ENCODE measurements at places on chromosomes 6 and 20.

DNA sequence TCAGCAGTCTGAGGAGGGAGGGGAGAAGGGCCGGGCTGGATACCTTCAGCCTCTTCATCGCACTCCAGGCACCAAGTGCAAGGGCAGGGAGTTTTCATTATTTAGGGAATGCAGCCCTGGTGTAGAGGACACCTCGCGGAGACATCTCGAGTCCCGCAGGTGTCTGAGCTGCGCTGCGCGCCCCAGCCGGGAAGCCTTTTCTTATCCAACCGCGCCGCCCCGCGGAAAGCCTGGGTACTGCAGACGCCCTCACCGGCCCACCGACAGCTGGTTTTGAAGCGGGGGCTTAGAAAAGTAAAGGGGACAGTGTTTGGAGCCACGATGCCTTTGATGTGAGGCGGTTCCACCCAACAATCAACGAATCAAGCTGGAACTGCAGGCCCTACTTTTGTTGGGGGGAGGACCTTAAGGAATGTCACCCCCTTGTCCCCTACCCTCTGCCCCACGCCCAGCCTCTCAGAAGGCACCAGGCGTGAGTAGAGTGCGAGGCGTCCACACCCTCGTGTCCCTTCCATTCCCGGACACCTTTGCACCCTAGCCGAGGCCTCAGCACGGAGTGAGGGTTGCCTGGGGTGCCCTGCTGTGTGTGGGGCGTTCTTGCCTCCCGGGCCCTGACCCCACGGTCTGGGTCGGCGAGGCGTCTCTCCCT lies 8.6 kb downstream of the NKX2-2 start:
- DNase-seq = peak; percentile 73

DNA sequence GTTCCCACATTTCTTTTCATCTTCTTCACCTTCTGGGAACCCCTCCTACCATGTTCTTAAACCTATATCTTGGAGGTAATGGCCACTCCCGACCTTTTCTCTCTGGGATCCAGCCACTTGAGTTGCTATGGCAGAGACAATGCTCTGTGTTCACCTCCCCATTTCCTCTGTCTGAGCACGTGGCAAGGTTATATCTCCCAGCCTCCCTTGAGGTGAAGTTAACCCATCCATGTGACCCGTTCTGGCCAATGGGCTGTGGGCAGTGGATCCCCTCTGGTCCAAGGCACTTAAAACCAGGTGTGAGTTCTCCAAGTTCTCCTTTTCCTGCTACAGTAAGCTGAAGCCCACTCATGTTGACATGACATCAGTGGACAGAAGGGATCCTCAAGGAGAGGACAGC lies 261.4 kb downstream of the LRFN2 start:
- no peak for DNase-seq

GRCh38 chr6:86952991-86953390 lies 15.7 kb downstream of the HTR1E start:
- DNase-seq = no peak

GRCh38 chr6:112321322-112321721 lies 25.8 kb upstream of the RFPL4B start:
- no peak for DNase-seq

DNA sequence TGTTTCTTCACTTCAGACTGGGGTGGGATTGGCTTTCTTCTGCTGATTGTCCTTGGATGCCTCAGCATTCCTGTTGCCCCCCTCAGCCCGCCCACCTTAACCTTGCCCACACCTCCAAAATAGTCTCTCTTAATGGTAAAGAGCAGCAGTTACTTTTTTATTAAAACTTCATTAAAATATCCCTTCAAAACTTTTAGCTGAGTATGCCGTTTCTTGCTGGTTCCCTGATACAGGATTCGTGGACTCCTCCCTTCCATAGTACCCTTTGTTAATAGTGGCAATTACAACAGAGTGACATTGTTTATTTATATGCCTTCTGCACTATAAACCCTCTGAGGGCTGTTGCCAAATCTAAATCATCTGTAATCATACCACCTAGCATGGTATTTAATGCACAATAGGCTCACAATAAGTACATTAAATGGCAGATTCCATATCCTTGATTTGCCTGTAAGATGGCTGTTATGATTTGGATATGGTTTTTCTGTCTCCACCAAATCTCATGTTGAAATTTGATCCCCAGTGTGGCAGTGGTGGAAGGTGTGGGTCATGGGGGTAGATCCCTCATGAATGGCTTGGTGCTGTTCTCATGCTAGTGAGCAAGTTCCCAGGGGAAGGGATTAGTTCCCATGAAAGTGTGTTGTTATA lies 3.5 kb upstream of the MOCS1 start:
- DNase-seq = no peak

All from HT-29 (cell line).